ENCODE measurements at places on chromosomes 5 and 9.

GRCh38 chr5:95057615-95058014 lies 227.3 kb downstream of the MCTP1 start:
- DNase-seq: no peak

DNA sequence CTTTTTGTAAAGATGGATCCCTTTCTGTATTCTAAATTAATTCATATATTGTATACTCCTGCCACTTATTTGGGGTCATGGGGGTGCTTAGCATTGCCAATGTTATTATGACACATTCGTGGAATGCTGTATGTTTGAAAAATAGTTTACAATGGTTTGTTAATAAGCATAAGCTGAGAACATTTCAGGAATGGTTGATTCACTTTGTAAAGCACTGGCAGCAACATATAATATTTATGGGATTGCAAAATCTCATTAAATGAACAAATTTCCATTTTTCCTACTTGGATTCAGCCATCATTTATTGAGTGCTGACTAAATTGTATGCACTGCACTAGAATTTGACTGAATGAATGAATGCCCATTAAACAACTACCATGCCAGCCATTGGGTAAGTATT lies 215.2 kb upstream of the KLF4 start:
- no peak for DNase-seq

- no peak for DNase-seq
Measured at GRCh38 chr5:10480237-10480985, 38.7 kb downstream of the ROPN1L start.

DNA sequence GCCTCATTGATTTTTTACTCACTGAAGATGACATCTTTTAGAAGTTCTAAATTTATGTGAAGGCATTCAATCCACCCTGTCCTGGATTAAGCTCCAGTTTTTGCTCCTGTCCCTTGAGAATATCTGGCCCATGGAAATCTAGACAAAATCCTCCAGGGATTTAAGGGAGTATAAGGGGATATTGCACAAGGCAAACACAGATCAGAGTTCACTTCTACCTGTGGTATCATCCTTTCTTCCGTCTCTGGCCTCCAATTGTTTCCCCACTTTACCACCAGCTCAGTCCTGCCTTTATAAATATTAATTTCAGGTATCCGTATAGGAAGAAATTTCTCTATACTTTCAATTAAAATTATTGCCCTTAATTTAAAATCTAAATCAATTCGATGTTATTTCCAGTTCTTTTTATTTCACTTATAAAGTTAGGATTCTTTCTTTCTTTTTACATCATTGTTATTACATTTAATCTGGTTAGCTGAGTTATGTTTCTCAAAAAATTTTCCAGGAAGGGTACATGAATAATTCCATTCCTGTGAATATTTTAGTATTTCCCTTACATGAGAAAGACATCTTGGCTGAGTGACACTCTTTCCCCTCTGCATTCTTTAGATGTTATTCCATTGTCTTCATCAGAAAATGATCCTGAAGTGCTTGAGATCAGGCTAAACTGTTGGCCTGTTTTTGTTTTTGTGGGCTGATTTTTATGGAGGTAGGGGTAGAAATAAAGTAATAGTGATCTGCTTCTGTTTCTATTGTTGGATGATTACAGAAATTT lies 194.3 kb upstream of the MAP3K1 start:
- no peak for DNase-seq

GRCh38 chr5:180645274-180646204 lies 3.9 kb downstream of the FLT4 start:
- DNase-seq: no peak

- no peak for DNase-seq
Measured at GRCh38 chr5:137703565-137703964, 32.3 kb downstream of the KLHL3 start.

GRCh38 chr5:10452768-10453331 lies 11.2 kb downstream of the ROPN1L start:
- no peak for DNase-seq

GRCh38 chr5:179265514-179266290 lies 79.6 kb downstream of the ADAMTS2 start:
- DNase-seq: no peak

- no peak for DNase-seq
Measured at GRCh38 chr9:109163194-109163593, 3.9 kb downstream of the FRRS1L start.

DNA sequence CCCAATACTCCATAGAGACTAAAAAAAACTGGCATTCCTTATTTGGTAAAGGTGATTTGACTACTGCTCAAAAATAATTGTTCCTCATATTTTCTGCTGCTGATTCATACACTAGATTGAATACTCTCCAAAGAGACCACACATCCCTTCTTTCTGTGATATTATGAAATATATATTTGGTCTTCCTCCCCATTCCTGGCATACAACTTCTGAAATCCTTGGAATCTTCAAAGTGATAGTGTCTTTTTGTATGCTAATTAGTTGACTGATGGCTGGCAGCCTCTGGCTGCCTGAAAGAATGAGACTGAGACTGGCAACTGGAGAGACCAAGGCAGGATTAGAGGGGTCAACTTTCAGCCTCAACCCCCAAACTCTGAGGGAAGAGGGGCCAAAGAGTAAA lies 348.0 kb upstream of the RFX3 start:
- DNase-seq: no peak

GRCh38 chr5:147504011-147504410 lies 5.9 kb downstream of the DPYSL3 start:
- DNase-seq: no peak

DNA sequence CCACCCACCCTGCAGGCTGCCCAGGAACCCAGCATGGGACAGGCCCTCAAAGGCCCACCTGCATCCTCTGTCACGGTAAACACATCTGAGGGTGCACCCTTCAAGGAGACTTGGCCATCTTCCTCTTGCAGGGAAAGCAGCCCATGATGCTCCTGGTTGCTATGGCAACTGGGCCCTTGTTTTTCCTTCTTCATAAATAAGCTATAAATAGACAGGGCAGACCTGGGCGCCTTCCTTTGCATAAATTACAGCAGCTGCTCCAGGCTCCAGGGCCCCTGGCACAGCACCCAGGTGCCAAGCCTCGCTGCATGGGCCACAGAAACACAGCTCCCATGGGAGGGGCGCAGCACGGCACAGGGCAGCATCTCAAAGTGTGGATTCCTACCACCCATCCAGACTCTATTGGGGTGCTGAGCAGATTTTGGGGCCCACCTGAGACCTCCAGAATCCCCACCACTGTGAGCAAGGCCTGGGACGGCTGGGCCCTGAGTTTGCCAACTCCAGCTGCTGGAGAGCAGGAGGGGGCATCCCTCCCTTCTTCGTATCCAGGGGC lies 5.8 kb upstream of the PSMB7 start:
- no peak for DNase-seq

DNA sequence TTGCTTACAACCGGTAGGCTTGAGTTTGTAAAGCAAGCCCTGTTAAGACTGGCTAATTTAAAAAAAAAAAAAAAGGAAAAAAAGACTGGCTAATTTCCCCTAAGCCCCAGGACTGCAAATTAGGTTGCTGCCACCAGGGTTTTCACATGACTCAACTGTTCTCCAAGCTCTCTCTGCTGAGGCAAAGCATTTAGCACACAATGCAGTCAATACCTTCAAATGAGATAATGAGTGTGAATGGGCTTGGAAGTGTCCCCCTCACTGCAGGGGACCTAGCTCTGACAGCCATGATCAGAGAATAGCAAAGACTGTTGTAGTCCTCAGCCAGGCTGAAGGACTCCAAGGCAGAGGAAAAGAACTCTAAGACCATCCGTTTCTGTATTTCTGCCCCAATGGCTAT lies 42.8 kb upstream of the ZSWIM6 start:
- DNase-seq: no peak

DNA sequence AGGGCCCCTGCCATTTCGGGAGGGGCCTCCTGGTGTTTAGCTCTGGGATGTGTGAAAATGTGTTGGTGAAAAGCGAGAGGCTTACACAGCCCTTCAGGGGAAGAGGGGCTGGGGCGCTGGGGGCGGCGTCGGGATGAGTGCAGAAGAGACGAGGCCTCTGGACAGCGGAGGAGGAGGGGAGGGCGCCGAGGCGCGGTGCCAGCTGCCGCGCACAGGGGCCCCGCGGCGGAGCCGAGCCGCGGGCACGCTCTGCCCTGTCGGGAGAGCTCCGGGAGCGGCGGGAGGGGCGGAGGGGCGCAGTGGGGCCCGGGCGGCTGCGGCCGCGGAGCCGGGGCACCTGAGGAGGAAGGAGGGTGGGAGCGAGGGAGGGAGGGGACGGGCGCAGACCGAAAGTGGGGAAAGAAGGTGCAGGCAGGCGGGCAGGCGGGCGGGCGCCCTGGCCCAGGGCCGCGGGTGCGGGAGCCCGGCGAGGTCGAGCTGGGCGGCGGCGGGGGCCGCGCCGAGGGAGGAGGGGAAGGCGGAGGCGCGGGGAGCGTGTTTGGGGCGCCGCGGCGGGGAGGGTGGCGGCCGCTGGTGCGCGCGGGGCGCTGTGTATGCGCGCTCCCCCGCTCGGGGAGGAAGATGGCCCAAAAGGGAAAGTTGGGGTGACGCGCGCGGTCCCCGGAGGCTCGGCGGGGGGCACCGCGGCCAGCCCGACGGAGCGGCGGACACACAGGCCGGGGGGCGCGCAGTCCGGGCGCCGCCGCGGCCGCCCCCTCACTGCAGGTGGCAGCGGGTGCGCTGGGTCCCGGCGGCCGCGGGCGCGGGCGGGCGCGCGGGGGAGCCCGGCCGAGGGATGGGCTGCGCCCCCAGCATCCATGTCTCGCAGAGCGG lies at the start of gene PDE8B:
PDE8B (plus strand) TSS at position 590 of the 873 bp plus-strand sequence; CDS start at position 836, 246 bp downstream.
- DNase-seq: no peak
